ENCODE measurements at places on chromosomes 6 and 20.
A peak's percentile ranks its signal among the peaks of the same experiment; 100 is the strongest.

- DNase-seq = no peak
These were observed 129.9 kb downstream of the CRYBG1 start for GRCh38 chr6:106490436-106490835.

DNA sequence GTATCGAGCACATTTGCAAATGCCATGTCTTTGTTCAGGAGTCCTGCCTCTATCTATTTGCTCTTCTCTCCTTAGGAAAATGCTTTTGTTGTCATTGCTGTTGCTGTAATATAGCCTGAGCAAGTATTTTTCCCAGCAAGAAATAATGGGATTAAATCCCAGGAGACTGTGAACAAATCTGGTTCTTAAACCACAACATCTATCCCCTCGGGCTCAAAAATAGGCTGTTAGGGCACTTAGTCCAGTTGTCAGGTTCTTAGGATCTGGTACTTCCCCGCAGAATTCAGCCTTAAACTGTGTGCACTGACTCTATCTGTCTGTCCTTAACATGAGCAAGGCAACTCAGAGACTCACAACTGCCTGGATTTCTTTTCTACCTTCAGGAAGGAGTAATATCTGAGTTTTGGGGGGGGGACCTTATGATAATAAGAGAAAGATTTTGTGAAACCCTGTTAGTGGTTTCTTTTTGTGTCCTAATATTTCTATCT, 437.5 kb downstream of the HTR1B start:
- no peak for DNase-seq

GRCh38 chr20:21101453-21101931, 4.7 kb downstream of the LINC00237 start:
- peak; percentile 20 for DNase-seq

DNA sequence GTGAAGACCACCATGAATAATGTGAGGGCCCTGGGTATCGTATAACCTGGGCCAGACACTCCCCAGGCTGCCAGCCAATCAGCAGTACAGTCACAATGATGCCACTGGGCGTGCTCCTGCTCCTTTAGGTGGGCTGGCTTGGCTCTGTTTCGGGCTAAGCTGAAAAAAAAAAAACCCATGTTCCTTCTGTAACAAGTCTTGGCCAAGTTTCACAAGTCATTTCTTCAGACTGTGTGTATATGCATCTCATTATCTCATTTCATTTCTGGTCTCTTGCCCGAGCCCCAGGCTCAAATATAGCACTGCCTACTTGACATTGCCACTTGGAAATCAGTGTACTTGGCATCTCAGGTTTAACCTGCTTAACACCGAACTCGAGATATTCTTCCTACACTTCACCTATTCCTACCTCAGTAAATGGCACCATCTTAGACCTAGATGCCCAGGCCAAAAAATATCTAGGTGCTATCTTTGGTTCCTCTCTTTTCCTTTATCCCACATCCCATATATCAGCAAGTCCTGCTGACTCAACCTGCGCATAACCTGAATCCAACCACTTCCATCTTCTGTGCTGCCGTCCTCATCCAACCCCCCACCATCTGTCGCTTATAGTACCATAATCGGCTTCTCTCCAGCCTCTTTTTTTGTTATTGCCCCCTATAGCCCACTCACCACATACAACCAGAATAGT, 1.8 kb downstream of the UQCC2 start:
- peak; percentile 51 for DNase-seq

DNA sequence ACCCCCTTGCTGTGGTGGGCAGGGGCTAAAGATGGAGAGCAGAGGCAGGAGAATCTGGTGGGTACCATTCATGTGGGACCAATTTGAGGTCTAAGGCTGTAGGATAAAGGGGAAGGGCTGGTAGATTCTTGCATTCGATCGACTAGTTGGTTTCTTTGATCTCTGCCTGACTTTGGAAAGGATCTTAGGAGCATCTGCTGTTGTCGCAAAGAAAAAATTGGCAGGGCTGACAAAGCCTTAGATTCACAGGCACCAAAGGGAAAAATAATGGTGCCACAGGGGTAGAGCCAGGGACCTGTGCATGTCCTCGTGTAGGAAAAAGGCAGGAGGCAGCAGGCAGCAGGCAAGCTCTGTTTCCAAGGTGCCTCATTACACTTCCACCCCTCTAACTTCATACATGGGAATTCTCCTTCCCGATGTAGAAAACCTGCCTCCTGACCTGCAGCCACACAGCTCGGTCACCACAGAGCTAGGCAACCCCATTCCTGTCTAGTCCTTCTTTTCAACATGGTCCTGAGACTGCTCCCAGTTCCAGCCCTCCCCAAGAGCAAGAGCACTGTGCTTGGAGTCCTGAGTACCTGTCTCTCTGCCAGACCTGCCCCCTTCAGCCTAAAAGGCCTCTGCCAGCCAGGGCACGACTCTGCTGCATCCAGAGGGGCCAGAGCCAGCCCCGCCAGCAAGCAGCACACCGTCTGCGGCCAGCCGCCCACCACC, 71.9 kb downstream of the FGD2 start:
- no peak for DNase-seq

GRCh38 chr20:44693627-44694026, 21.5 kb upstream of the CCN5 start:
- no peak for DNase-seq

GRCh38 chr6:164148788-164149187, 734.3 kb downstream of the QKI start:
- DNase-seq = no peak

DNA sequence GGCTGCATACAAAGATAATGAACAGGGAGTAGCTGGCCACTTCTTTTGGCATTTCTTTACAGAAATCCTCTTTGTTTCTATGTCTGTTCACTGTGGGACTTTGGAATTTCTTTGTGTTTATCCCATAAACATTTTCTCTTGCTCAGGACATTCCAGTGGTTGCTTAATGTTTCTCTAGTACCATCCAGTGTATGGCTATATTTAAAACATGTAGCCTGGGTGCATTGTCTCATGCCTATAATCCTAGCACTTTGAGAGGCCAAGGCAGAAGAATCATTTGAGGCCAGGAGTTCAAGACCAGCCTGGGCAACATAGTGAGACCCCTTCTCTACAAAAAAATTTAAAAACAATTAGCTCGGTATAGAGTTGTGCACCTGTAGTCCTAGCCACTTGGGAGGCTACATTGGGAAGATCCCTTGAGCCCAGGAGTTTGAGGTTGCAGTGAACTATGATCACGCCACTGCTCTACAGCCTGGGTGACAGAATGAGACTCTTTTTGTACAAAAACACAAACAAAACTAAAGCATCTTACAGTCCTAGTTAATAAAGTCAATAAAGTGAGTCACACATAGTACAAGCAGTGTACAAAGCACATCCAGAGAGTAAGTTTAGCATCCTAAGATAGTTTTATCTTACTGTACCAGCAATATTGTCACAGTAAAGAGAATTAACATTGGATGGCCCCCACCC, 63.3 kb downstream of the ZFAND3 start:
- no peak for DNase-seq

GRCh38 chr6:18363746-18364145, 23.4 kb upstream of the RNF144B start:
- no peak for DNase-seq

GRCh38 chr6:13355999-13356785, 27.9 kb upstream of the TBC1D7 start:
- no peak for DNase-seq

DNA sequence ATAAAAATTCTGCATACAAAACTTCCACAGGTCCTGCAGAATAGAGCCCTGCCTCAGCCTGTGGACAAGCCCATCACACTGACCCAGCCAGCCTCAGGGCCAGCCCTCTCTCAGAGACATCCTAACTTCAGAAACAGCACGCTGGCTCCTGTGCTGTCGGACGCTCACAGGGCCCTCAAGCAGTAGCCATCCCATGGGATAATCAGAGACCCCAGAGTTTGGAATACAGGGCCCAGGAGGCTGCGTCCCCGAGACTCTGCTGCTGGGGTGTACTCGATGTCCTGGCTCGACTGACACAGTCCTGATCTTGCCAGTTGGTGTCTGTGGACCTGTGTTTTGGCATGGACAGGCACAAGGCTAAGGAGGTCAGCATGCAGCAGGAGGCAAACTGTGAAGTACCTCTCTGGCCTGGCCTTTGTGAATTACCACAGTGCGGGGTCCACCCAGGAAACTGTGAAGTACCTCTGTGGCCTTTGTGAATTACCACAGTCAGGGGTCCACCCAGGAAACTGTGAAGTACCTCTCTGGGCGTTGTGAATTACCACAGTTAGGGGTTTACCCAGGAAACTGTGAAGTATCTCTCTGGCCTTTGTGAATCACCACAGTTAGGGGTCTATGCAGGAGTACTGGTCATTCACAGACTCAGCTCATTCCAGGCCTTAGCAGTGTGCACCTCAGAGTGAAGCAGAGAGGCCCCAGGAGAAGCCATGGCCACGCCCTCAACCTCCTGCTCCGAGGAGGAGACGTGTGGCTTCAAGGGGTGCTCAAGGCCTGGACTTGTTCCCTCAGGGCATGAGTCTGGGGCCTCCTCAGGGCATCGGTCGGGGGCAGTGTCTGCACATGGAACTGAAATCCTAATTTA, 212.4 kb downstream of the SYNDIG1 start:
- DNase-seq = no peak

DNA sequence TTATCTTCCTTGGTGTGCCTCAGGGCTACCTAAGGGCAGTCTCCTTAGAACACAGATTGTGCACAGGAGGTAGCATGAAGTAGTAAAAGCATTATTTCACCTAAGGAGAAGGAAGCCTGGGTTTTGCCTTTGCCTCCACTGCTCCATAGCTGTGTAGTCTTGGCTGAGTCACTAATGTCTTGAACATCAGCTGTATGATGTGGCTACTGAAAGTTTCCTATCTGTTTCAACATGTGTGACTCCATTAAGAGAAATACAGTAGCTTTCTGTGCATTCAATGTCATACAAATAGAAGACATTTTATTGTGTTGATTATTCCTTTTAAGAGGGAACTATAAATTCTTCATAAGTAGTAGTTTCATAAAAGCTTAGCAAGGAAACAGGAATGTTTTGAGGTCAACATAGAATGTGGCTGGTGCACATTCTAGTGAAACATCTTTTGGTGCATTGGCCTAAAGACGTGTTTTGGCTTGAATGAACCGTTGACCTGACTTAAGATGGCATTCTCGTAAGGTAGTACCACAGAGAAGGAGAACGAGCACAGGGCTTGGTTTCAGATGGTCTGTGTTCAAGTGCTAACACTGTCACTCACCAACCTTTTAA, 70.6 kb downstream of the CTNNBL1 start:
- no peak for DNase-seq

DNA sequence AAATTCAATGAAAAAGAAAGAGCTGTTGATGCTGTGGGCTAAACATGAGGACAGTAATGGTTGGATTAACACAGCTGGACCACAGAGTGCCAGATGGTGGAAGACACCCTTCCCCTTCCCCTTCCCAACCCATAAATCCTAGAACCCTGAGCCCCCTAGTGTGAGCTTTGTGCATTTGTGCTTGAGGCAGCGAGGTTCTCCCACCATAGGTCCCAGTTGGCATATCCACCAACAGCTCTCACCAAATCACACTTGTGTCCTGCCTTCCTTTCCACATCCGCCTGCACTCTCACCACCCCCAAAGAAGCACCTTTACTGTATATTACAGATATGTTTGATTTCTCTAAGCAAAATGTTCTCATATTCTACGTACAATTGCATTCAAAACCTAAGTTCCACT, 32.8 kb upstream of the HBS1L start:
- peak; percentile 58 for DNase-seq

- DNase-seq = no peak
These were observed 607.2 kb downstream of the QKI start for GRCh38 chr6:164021589-164022250.

- DNase-seq = no peak
These were observed 22.9 kb upstream of the JAG1 start for GRCh38 chr20:10696650-10697049.

GRCh38 chr20:18001131-18001921, 32.5 kb downstream of the MGME1 start:
- DNase-seq = no peak

DNA sequence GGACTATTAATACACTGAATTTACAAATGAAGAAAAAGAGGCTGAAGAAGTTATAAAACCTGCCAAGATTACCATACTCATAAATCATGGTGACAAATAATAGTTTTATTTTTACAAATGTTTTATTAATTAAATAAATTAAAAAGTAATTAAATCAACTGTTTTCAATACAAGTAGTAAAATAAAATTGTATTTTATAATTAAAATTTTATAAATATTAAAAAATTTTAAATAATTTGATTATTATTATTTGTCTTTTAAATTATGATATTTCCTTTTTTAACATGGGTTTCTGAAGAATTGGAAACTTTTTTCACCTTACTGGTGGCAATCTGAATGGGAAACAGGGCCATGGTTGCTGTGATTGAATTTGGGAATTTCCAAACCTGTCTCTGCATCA, 177.3 kb upstream of the TSHZ2 start:
- no peak for DNase-seq

GRCh38 chr20:56245761-56246160, 2.8 kb upstream of the MC3R start:
- DNase-seq = no peak

DNA sequence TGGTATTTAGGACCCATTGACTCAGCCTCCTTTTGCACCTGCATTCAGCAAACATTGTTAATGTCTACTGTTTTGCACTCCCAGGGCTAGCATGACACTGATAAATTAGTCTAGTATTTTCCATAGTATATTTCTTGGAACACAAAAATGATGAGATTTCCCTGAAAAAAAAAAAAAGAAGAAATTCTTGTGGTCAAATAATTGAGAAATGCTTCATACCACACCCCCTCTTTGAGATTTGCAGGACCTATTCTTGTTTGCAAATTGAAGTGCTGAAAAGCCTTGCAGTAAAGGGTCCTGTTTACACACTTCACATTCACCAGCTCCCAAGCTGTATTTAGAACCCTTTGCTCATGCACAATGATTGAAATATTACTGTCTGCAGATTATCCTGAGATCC, 36.3 kb upstream of the CLIC5 start:
- no peak for DNase-seq

Measured in NCI-H524 treated with DMSO at 0.1 percent for 48 hours (cell line).